H1 (cell line): ENCODE measurements at places on chromosomes 1 and 21. TPM values are rescaled to one million over a fixed set of nuclear protein-coding genes. Genes with fewer than 3 reads are reported as not detected.

- no peaks in the 10 kb centered on the region for H3K27me3 ChIP-seq
- DNase-seq = no peak
Measured at GRCh38 chr1:176101951-176102642, 105.0 kb downstream of the COP1 start.

OR10Z1 gene
- not detected in 2 replicates for total RNA-seq

GRCh38 chr21:35607406-35607805 lies 452.9 kb downstream of the SETD4 start:
- H3K27me3 ChIP-seq = no peaks in the 10 kb centered on the region
- no peak for DNase-seq
- H3K27ac ChIP-seq = no peak overlapping the region
- H3K4me3 ChIP-seq = no peak overlapping the region
- H3K4me1 ChIP-seq = peaks cover 5% of the 10 kb centered on the region

DNA sequence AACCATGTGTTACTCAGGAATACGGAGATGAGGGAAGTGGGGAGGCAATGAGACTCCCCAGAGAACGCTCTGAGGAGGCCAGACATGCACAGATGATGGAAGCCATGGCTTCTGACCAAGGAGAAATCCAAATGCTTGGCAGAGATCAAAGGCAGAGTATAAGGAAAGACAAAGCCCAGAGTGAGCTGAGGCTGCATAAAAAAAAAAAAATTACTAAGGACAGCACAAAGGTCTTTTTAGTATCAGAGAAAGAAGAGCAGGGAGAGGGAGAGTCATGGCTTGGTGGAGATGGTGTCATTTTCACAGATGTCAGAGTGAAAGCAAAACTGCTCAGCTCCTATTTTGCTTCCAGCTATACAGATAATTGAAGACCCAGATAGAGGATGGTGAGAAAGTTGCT lies 8.1 kb upstream of the NCF2 start:
- no peaks in the 10 kb centered on the region for H3K4me1 ChIP-seq
- no peak overlapping the region for H3K4me3 ChIP-seq
- H3K27ac ChIP-seq = no peak overlapping the region
- no peak for DNase-seq
- no peaks in the 10 kb centered on the region for H3K27me3 ChIP-seq

SMCP gene
- not detected in 2 replicates for total RNA-seq

DNA sequence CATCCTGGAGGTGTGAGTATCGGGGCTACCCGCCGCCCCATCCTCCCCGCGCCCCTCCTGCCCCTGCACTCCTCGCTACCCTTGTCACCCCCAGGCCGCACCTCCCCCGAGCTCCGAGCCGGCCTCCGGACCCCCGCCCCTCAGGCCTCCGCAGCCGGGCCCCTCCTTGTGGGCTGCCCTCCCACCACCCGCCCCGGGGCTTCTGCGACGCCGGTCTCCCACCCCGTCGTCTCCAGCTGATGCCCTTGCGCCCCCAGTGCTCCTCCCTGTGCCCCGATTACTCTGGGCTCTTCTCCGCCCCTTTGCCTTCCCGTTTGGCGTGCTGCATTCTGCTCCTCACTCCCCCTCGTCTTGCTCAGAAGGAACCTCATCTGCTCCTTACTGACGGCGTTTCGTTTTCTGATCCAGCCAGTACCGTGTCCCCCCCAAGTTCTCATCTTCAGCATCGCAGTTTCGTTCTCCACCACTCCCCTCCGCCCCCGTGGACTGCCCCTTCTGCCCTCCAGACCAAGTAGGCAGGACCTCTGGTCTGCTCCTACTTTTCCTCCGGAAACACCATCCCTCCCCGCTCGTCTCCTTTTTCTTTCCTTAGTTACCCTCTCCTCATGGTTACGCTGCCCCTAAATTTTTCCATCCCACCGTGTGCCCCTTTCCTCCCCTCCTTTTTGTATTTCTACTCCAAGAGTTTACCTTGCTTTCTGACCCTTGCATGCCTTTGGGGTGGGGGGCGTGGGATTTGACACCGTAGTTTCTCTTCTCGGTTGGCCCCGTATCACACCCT lies 841 bp downstream of the SNX27 start:
- H3K4me1 ChIP-seq = 0 out of 2 replicates have a peak, but pooled peaks cover 2% of the 10 kb centered on the region
- H3K27ac ChIP-seq = peak overlapping the region; percentile 80
- H3K36me3 ChIP-seq = no peaks in the 10 kb centered on the region; the same call in 1 of the 2 replicates
- no peaks in the 10 kb centered on the region for H3K27me3 ChIP-seq
- peak overlapping the region; percentile 86 for H3K4me3 ChIP-seq

DNA sequence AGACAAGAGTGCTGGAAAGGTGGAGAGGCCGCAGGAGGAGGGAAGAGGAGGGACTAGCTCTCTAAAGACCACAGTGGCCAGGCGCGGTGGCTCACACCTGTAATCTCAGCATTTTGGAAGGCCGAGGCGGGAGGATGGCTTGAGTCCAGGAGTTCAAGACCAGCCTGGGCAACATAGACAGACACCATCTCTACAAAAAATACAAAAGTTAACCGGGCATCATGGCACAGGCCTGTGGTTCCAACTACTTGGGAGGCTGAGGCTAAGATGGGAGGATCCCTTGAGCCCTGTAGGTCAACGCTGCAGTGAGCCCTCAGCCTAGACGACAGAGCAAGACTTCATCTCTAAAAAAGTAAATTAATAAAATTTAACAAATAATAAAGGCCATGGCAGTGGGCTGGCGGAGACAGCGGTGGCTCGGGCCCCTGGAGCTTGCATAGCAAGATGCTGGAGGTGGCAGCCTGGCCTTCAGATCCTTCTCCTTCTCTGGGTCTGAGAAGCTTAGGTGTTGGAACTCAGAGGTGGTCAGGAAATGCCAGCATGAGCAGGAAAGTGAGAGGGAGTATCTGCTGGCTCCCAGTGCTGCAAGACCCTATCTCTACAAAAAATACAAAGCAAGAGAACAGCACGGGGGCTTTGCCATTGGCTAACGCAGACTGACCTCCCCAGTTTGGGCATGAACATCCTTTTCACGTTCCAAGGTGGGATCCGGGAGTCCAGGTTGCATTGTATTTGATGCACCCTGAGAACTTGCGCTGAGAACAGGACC lies 10.7 kb downstream of the WNT3A start:
- peaks cover 22% of the 10 kb centered on the region for H3K27me3 ChIP-seq
- no peak for DNase-seq
- no peaks in the 10 kb centered on the region; the same call in 1 of the 2 replicates for H3K4me1 ChIP-seq

PIGR gene
- total RNA-seq = not detected in 2 replicates

GRCh38 chr21:46095083-46095719 lies 2.7 kb upstream of the COL6A2 start:
- no peaks in the 10 kb centered on the region for H3K36me3 ChIP-seq
- DNase-seq = no peak
- H3K27me3 ChIP-seq = no peaks in the 10 kb centered on the region
- H3K4me3 ChIP-seq = no peak overlapping the region

DNA sequence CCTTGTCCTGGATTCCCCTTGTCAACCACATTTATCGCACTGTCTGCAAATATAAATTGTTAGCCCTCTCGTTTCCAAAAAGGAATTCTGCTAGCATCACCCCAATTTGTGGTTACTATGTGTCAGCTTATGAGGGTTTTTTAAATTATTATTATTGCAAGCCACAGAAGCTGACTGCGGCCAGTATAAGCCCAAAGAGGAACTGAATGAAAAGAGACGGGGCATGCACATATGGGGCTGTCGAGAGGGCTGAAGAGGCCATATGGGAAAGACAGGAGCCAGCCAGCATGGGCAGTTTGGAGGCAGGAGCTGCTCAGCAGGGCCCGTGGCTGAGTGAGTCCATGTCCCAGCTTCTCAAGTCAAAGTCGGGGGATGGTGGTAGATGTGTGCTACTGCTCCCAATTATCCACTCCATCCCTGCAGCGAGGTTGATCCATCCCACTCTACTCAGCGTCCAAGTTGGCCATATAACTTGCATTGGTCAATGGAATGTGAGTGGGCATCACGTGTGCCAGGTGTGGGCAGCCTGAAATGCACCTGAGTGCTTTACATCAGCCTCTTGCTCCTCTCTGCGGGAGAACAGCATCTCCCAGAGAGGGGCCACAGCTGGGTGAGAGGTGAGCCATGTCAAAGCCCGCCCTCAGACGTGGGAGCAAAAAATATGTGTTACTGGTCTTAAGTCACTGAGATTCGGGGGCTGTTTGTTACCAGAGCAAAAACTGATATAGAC lies 37.6 kb upstream of the LDLRAP1 start:
- H3K4me3 ChIP-seq = no peak overlapping the region
- no peaks in the 10 kb centered on the region for H3K27me3 ChIP-seq
- no peaks in the 10 kb centered on the region for H3K36me3 ChIP-seq
- H3K27ac ChIP-seq = no peak overlapping the region
- peaks cover 8% of the 10 kb centered on the region for H3K4me1 ChIP-seq

DNA sequence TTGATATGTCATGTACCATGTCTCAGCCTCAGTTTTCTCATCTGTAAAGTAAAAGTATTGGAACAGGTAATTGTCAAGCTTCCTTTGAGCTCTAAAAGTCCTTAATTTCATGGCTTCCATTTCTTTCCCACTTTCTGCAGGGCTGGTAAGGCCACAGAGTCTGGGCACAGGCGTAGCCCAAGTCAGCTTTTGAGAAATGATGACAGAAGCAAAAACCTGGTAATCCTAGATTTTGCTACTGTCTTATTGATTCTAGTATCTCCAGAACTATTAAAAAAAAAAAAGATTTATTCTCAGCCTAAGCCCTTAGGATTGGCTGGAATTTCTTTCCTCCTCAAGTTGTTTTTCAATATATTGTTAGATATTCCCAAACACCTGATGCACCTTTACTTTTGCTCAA lies 31.3 kb downstream of the PLXNA2 start:
- no peak for DNase-seq
- no peak overlapping the region for H3K4me3 ChIP-seq
- no peaks in the 10 kb centered on the region for H3K36me3 ChIP-seq
- H3K27ac ChIP-seq = no peak overlapping the region

GRCh38 chr1:14910984-14911721 lies 242.4 kb upstream of the TMEM51 start:
- no peaks in the 10 kb centered on the region for H3K27me3 ChIP-seq
- H3K4me3 ChIP-seq = no peak overlapping the region
- DNase-seq = no peak
- H3K36me3 ChIP-seq = no peaks in the 10 kb centered on the region
- H3K4me1 ChIP-seq = peaks cover 6% of the 10 kb centered on the region; the same call in 1 of the 2 replicates

DNA sequence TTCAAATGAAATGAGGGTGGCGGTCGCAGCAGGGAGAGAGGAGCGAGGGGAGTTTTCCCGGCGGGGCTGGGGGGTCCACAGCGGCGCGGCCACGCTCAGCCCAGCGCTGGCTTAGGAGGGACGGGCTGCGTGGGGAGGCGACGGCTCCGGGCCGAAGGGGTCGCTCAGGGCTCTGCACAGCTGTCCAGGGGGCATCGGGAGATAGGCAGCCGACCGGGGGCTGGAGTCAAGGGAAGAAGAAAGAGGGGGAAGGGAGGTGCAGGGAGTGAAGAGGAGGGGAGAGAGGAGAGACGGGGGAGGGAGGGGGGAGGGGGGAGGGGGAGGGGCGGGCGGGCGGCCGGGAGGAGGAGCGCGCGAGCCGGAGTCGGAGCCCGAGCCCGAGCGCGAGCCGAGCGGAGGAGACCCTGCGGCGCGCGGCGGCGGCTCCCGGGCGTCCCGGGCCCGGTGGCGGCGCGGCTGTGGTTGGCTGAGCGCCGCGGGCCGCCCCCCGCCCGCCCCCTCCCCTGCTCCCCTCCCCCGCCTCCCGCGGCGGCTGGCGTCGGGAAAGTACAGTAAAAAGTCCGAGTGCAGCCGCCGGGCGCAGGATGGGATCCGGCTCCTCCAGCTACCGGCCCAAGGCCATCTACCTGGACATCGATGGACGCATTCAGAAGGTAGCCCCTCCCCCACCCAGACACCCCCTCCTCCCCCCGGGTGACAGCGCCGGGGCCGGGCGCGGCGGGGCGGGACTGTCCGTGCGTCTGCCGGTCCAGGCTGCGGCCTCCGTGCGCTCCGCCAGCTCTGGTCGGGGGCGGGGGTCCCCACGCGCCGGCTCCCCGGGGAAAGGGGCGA lies at the start of gene PDE9A:
TSS of gene PDE9A (plus strand) at position 391 of the 831 bp plus-strand sequence. CDS start at position 585, 194 bp downstream.
- H3K4me3 ChIP-seq = peak within 1 kb of the TSS; percentile 84
- H3K27me3 ChIP-seq = no peaks in the 10 kb centered on the region
- 0 out of 2 replicates have a peak within 1 kb of the TSS, but pooled peaks have one; percentile 31 for H3K27ac ChIP-seq
- peaks cover 41% of the 10 kb centered on the region for H3K4me1 ChIP-seq
- no peaks in the 10 kb centered on the region for H3K36me3 ChIP-seq

DNA sequence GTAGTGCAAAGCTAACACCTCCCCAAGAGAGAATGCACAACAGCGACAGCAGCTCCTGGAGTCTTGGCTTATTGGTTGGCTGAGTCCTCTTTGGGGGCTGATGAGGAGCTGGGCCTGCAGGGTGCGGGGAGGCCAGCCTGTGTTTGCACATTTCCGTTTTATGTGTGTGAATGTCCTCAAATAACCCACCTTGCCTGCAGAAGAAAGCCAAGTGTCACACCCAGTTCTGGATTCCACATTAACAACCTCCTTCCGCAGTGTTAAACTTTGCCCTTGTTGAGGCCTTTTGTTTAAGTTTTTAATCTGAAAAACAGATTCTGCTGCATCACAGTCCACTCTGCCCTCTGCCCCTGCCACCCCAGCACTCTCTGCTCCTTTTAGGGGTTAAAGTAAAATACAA lies 274.5 kb downstream of the TM2D1 start:
- no peaks in the 10 kb centered on the region for H3K27me3 ChIP-seq
- no peak overlapping the region for H3K4me3 ChIP-seq
- H3K27ac ChIP-seq = no peak overlapping the region
- no peak for DNase-seq

- no peak overlapping the region for H3K27ac ChIP-seq
- no peak overlapping the region for H3K4me3 ChIP-seq
Measured at GRCh38 chr1:245614476-245614875, 459.7 kb downstream of the KIF26B start.
